ENCODE measurements at places on chromosomes 3 and 15.

DNA sequence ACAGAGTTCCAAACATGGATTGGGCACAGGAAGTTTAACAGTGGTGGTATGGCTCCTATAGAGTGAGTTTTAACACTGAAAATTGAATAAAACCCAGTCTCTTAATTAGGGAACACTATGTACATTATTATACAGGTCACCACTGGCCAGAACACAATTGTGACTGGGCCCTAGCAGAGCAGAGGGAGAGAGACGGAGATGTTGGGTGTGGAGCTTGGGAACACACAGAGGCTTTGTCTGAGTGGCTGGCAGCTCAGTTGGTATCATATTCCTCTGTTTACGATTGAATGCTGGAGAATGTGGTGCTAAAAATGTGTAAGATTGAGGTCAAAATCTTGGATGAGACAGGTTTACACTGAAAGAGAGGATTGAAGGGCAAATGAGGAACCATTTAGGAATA, 6.8 kb upstream of the MOBP start:
- no peak for DNase-seq

DNA sequence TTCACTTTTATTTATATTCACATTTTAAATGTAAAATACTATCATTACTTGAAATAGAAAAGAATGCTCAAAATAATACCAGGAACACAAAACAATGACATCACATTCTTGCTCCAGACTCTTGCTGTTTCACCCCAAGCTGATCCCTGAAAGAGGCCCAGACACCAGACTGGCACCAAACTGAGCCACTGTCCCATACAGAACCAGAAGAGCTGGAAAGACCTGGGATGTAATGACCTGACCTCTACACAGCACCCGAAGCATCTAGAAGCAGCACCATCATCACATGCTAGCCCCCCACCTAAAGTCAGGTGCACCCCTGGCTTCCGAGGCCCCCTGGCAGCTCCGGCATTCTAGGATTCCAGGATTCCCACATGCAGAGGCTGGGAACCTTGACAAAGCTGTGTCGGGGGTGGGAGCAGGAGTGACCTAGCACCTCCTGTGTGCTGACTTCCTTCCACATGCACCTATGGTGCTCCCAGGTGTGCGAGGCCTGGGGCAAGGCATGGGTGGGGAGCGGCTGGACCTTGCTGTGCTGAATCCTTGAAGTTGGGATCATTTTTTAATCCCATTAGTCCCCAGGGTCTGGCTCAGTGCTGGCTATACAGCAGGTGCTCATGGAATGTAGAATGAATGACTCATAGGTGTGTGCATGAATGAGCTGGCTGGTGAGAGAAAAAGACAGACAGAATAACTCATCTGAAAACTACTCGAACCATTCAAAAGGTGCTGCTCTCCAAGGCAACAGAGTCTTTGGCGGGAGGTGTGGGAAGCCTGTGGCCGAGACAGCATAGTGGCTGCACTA, 144.7 kb upstream of the IQSEC1 start:
- DNase-seq = peak; percentile 19

GRCh38 chr3:192354687-192355086, 372.7 kb downstream of the FGF12 start:
- DNase-seq = no peak

GRCh38 chr15:89776274-89777072, at the start of gene MESP2:
TSS of gene MESP2 (plus strand) at chr15:89776332. CDS start at chr15:89776358, 26 bp downstream.
- DNase-seq = peak; percentile 67

GRCh38 chr15:75202251-75203016, 752 bp downstream of the C15orf39 start:
- peak; percentile 92 for DNase-seq

- DNase-seq = no peak
Measured at GRCh38 chr3:71430941-71431552, 152.5 kb downstream of the FOXP1 start.

DNA sequence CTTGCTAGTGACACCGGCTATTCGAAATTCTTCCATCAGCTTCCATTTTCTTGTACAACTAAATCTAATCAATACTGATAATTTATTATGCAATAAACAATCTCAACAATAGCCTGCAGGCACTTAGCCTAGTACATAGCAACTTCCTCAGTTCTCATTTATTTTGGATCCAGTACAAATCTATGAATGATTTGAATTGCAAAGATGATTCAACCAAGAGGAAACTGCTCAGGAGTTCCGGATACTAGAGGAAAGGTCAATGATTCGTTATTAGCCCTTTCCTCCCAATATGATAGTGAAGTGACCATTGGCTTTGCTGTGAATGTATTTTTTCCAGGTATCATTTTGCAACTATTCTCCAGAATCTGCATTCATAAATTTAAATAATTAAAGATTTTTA, 827.0 kb downstream of the CADM2 start:
- no peak for DNase-seq

- no peak for DNase-seq
Measured at GRCh38 chr3:32424581-32425250, 33.1 kb downstream of the CMTM7 start.

DNA sequence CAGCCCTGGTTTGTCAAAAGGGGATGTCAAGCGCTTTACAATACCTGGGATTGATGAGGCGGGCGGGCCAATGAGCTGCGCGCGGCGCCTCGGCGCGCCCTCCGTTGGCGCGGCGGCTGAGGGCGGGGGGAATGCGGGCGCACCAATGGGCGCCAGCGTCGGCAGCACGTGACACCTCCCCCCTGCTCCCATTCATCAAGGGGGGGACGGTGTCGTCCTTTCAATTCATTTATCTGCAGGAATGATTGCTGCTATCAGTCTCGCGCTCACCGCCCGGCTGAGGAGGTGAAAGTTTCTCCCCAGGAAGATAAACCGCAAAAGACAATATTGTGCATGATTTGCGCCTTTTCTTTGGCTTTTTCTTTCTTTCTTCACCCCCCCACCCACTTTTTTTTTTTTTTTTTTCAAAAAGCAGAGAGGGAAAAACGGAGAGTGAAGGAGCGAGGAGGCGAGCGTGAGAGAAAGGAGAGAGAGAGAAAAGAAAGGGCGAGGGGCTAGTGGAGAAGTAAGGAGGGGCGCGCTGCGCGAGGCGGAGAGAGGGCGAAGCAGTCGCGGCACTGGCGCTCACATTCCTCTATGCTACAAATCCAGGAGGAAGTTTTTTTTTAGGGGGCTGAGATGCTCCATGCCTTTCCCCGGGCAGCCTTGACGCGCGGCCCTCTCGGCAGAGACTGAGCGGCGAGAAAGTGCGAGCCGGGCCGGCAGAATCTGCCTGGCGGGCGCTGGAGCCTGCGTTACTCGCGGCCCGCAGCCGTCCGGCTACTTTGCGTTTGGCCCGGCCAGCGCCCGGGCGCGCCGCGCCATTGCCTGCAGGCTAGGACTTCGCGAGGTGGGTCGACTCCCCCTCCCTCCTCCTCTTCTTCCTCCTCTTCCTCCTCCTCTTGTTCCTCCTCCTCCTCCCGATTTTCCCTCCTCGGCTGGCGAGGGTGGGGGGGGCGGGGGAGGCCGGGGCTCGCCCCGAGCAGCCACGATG, at the start of gene ZIC1:
Gene ZIC1, plus strand, starts transcription at position 223 of the 973 bp plus-strand sequence. Its CDS starts 748 bp downstream, at position 971.
- DNase-seq = no peak

DNA sequence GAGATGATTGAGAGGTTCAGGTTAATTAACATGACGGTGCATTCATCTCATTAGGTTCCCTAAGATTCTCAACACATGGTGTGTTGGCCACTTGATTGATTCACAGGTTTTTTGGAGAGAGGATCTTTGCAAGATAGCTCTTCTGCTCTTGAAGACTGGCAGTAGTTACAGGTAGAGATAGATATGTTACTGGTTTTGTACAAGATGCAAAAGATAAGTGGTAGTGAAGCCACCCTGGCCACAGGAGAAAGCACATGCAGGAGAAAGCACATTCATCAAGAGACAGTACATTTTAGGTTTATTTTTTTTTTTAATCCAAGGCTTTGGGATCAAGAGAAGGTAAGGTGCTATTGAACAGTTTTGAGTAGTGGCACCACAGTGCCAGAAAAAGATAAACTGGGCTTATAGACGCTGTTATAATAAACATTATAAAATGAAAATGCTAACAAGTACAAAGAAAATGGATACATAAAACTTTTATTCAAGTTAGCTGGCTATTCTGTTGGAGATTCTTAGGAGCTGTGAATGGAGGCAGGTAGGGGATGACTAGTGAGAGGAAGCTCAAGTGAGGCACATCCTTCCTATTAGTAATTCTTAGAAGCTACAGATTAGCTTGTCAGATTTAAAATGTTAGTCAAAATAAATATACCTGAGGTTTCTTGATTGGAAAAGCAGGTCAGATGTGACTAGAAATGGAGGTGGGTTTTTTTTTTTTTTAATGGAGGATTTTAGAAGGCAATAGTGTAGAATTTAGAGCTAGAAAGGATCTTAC, 10.8 kb downstream of the SELENOT start:
- DNase-seq = peak; percentile 72

DNA sequence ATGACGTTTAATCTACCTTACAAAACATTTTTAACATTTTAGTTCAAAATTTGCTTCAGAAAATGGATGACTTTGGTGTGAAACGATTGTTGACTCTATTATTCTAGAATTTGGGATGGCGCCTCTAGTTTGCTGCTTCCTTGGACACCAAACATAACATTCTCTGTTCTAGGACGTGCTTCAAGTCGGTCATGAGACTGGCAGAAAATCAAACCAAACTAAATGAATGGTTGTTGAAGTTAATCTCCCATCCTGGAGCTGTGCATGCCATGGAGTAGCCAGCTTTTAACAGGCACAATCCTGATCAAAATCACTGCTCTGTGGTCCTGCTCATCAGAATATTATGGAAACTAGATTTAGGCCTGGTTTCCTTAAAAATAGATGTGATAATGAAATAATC, 9.6 kb upstream of the LRRFIP2 start:
- DNase-seq = no peak

GRCh38 chr3:185306847-185307246, 53.0 kb upstream of the EHHADH start:
- no peak for DNase-seq

DNA sequence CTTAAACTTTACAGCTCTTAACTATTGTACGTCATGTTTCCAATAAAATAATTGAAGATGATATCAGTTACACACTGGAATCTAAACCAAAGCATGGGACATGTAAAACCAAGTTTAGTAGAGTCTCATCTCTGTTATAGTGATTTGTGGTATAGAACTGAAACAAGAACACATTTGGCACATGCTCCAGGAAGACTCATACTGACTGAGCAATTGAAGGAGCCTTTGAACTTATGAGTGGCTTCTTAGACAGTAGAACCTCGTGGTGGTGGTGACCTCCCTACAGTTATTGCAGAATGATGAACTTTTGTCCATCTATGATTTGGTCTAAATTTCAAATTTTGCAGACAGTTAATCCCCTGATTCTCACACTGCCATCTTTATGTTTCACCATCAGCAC, 729.7 kb downstream of the ROBO1 start:
- no peak for DNase-seq

DNA sequence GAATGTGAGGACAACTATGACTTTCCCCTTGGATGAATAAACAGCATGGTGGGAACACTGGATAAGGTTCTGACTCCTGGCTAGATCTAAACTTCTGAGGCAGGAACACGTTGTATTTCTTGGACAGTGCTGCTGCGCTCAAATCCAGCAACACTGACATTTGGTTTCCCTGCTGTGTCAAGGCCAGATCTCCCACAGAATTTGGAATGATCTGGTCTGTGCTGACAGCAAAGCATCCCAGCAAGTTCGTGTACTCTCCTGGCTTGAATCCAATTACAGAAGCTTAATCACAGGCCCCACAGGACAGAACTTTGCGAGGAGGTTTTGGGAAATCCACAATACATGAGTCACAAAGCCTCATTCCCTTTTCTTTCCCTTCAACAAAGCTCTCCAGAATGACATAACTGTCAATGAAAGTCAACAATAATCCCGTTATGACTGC, 92.5 kb downstream of the ADAMTS9 start:
- no peak for DNase-seq

GRCh38 chr15:67937153-67937761, 97.4 kb upstream of the RNU6-1 start:
- no peak for DNase-seq

DNA sequence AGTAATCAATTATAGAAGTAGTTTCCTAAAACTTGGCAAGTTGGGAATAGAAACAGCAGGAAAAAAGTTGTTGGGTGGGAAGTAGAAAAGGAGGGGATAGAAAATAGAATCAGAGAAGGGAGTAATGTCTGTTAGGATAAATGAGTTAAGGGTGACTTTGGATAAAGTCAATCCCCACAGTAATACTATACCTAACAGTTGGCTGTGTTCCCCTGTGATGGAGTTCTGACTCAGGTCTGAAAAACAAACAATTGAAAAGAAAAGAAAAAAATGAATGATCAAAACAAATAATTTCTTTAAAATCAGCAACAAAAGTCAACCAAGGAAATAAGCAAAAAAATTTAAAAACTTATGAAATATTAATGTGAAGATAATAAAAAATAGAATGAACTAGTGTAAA, 50.3 kb downstream of the EMC4 start:
- DNase-seq = no peak

DNA sequence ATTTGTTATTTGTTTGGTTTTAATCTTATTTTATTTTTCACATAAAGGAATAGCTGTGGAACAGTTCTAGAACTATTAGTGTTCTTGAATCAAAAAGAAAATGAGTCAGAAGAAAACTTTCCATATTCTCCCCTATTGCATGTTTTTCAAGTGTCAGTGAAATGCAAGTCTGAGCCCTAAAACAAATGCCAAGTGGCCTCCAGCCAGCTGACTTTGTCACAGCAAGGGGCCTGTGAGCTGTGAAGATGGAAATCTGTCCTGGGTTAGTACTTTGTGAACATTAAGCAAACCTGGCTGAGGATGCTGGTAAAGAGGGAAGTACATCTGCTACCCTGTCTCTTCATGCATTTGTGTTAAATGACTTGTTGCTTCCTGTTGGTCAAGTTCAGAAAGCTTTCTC, 14.2 kb downstream of the LRRC49 start:
- no peak for DNase-seq

DNA sequence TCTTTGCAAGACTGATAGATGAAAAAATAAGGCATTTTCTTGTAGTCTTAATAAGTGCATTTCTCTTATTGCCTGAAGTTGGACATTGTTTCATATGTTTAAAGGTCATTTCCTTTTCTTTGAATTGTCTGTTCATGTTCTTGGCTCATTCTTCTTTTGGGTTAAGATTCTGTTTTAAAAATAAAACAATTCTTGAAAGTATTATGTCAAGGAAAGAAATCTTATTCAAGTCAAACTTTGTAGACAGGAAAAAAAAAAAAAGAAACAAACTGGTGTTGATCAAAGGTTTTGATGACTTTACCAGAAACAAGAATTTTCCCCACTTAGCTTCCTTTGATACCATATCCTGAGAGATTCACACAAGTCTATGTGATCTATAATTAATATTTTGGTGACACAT, 132.9 kb upstream of the AADACL2 start:
- no peak for DNase-seq

- DNase-seq = no peak
Measured at GRCh38 chr15:77540312-77541060, 92.2 kb downstream of the LINGO1 start.

- no peak for DNase-seq
Measured at GRCh38 chr3:71144525-71145253, 438.8 kb downstream of the FOXP1 start.

- no peak for DNase-seq
Measured at GRCh38 chr3:58484045-58484721, 7.7 kb upstream of the KCTD6 start.

DNA sequence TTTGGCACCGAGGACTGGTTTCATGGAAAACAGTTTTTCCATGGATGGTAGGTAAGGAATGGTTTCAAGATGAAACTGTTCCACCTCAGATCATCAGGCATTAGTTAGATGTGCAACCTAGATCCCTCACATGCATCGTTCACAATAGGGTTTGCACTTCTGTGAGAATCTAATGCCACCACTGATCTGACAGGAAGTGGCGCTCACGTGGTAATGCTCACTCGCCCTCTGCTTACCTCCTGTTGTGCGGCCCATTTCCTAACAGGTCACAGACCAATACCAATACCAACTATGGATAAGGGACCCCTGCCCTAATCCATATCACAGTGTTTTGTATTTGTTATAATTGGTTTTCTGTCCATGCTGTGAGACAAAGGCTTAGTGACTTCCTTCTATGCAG, 58.9 kb downstream of the SLMAP start:
- peak; percentile 45 for DNase-seq

Measured in activated CD4-positive, alpha-beta T cell treated with anti-CD3 and anti-CD28 coated beads, Interleukin-10, Interleukin-2, amounts not matched to agents 100 ng/mL and 50 ng/mL, durations not matched to agents 16 hours and 8 hours (primary cell).